CD4-positive, alpha-beta T cell treated with Interleukin-17A for 1 hour (primary cell): ENCODE measurements at places on chromosomes 2 and 18.

GRCh38 chr18:9364242-9364641 is 29.7 kb downstream of the TWSG1 start:
- no peak for DNase-seq

- DNase-seq = no peak
Observed at GRCh38 chr18:71760541-71760940, 783.6 kb downstream of the CBLN2 start.

DNA sequence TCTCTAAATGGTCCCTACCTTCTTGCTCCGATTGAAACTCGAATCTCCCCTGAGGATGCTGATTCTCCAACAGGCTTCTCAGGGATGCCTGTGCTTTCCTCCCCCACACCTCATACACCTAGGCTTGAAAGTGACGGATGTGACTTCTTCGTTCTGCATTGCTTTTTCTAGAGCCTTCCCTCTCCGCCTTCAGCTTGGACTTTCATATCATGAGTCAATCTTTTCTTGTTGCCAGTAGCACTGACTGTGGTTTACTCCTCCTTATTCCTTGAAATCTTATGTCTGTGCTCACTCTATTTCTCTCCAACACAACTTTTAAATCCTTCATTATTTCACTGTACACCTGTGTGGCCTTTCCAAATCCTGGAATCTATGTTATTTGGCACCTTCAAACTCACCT is 451.4 kb downstream of the TMX3 start:
- DNase-seq = no peak

DNA sequence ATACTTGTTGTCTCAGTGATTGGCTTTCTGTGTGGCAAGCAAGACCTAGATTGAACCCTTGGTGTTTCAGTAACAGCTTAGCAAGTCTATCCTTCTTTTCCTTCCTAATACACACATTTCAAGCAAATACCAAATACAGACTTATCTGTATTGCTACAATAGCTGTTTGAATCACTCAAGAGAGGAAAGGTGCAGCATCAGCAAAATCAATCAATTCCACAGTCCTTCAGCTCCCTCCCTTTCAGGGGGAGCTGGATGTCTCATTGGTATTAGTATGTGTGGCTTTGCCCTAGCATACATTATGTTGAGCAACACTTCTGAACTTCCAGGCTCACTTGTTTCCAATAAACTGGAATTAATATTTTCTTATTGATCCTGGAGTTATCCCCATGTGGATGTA is 323.1 kb downstream of the TMX3 start:
- DNase-seq = no peak

DNA sequence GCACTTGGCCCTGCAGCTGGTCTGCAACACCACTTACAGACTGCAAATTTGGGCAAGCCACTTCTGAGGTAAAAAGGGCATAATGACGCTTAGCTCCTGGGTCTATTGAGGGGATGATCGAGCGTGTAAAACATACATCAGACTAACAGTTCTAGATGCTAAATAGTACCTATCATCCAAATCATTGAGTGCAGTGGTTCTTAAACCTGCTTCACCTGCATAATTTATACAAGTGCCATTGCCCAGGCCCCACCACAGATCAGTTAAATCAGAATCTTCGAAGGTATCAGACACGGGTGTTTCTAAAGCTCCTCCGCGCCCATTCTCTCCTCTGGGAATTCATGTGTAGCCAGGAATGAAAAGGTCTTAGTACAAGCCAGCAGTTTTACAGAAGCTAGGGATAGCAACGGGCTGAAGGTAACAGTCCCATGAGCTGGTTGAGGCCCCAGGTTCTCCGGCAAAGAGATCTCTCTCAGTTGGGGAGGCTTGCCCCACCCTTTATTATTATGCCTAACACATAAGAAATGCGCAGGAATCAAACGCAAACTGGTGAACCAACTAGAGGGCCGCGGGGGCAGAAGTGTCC is 737 bp upstream of the RNF181 start:
- no peak for DNase-seq

DNA sequence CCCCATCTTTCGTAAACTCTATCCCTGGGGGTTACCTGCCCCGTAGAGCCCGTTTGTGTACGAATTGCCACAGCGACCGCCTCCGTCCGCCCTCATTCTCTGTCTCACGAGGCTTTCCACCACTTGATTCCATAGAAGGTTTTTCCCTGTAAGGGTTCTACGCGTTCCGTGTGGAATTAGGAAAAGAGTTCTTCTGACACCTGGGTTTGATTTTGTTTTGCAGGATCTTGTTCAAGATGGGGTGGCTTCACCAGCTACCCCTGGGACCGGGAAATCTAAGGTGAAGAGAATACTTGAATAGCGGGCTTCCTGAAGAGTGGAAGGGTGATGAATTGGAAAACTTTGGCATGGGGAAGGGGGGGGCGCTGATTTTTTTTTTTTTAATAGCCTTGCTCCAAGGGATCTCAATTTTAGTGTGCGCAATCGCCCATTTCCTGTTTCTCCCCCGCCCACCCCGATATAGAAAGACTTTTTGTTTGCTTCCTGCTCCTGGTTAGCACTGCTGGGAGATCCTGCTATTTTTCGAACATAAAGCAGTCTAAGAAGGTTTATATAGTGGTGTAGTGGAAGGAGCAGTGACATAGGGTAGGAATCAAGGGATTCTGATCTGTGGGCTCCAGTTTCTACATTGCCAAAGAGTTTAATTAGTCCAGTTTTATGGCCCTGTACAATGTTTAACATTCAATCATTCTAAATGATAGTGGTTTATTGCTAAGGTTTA is 564 bp downstream of the GCC2 start:
- DNase-seq = peak; percentile 61

- DNase-seq = no peak
Observed at GRCh38 chr2:170887496-170887895, 41.6 kb upstream of the GORASP2 start.

- DNase-seq = no peak
Observed at GRCh38 chr2:103353774-103354173, 591.9 kb downstream of the TMEM182 start.

GRCh38 chr18:31154181-31154580 is 8.5 kb downstream of the DSC1 start:
- no peak for DNase-seq

GRCh38 chr18:45249246-45249661 is 366.0 kb upstream of the SLC14A2 start:
- no peak for DNase-seq

DNA sequence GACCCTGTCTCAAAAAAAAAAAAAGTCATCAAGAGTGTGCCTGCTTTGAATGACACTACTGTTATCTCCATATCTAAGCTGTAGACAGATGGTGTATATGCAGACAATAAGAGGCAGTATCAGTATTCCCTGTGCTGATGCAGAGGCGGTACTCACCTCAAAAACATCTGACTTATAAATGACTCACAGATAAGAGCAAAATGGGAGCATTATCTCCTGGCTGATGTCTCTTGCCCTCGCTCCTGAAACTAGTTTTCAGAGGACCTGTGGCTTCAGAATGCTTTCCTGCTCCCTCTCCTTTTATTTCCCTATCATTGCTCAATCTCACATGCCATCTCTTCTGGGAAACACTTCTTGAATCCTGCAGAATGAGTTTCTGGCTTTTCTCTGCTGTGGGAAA is 289.6 kb downstream of the PTPRM start:
- no peak for DNase-seq

DNA sequence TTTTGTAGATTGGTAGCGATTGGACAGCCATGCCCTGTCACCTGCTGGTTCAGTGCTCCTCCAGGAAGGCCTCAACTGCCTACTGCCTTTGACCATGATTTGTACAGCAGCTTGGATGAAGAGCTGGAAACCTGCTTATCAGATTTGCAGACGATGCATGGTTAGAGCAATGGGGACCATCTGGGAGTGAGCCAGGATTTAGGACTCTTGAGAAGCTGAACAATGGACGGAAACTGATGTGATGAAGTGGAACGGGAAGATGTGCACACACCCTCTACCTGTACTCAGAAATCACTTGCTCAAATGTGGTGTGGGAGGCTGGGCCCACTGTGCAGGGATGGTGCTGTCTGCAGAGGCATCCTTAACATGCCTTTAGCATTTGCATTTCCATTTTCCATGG is 57.2 kb downstream of the NCK2 start:
- no peak for DNase-seq

DNA sequence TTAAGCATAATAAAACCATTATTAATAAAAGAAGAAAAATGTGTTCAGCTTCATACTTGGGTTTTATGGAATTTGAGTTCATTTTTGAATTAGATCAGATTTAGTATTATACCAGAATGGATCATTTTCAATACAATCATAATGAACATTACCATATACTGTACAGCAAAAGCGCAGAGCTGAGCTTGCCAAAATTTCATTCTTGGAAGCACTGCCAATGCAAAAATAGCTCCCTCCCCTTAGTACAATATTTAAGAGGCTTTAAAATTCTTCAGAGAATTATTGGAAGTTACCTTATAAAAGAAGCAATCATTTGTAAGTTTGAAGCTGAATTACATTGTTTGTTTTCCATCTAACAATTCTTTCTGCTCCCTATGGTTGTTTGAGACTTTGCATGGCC is 938.1 kb upstream of the SLC39A10 start:
- no peak for DNase-seq

DNA sequence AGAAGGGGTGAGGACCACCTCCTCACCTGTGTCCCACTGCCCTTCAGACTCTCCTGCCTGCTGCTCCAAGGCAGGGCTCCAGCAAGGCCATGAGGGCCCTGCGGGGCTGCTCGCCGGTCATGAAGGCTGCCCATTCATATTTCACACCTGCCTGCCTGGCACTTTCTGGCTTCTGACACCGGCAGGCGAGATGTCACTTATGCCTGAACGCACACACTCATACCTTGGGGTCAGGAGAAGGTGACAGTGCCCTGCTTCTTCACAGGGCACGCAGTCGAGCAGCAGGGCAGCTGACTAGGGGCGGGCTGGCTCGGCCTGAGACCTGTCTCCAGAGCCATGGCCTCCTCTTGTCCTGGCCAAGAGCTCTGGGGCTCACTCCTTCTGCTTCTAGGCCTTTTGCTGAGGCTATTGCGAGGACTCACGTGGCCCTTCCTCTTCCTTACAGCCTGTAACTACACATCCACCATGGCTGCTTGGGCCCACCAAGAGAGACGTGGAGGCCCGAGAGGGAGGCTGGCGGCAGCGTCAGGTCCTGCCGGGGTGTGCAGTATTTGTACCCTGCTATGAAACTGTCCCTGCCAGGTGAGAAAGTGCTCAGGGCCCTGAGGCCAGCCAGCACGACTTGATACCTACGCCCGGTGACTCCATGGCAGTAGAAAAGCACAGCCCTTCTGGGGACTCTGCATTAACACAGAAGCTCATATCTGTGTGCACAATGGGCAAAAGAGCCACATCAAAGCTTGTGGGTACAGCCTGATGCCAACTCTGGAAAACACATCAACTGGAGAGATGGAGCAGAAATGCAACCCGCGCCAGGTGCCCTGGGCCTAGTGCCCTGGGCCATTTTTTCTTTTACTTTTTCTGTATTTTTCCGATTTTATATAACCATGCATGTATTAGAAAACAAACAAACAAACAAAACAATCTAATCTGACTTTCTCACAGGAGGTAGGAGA is 30.6 kb downstream of the HS6ST1 start:
- no peak for DNase-seq

DNA sequence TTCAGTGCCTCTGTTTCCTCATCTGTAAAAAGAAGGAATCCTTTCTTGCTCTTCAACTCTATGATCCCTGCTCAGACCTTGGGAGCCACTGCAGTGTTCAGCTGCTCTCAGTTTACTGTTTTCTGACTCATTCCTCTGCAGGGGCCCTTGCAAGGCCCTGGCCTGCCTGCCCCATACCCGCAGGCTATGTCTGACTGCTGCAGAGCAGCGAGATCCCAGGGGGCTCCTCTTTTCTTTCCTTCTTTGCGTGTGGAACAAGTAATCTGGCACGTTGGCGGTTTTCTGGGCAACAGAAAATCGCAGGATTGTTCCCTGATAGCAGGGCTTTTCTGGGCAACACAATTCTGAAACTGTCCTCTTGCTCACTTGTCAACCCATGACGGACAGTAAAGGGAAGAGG is 376.0 kb downstream of the DCC start:
- DNase-seq = no peak

GRCh38 chr18:39441648-39442047 is 1876.0 kb upstream of the CELF4 start:
- DNase-seq = no peak

- no peak for DNase-seq
Observed at GRCh38 chr18:47595831-47596501, 334.5 kb downstream of the SMAD2 start.

DNA sequence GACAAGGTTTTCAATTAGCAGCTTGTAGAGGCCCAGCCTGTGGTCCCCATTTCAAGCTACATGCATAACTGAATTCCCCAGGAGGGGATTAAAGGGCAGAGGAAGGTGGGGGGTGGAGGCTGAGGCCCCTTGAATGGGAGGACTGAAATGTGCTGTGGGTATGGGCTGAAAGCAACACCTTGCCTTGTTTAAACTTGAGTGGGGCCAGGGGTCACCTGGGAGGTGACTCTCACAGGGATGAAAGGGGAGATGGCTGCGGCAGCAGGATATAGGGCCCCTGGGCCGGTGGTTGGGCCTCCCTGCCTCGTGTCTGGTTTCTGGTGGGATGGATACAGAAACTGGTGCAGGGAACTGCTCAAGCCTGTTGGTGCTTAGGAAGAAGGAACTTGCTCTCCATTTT is 225.9 kb upstream of the SPRED2 start:
- DNase-seq = no peak

DNA sequence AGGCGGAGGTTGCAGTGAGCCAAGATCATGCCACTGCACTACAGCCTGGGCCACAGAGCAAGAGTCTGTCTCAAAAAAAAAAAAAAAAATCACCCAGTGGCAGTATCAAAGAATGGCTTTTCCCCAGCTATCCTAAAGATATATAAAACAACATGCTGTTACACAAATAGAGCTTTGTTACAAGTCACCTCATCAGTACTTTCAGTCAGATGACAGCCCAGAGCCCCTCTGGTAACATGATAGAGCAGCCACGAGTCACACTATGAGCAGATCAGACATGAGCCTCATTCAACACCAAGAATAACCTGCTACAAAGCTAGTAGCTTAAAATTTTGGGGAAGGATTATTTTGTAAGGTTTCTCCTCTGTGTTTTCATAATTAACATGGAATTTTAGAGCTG is 25.2 kb downstream of the PDE11A start:
- no peak for DNase-seq

- DNase-seq = no peak
Observed at GRCh38 chr18:30800800-30801199, 241.7 kb downstream of the DSC3 start.

GRCh38 chr18:46939337-46939963 is 22.0 kb downstream of the KATNAL2 start:
- DNase-seq = no peak

- DNase-seq = no peak
Observed at GRCh38 chr18:58252166-58252565, 208.1 kb downstream of the NEDD4L start.

- no peak for DNase-seq
Observed at GRCh38 chr2:216661639-216662375, 28.6 kb downstream of the IGFBP2 start.

- DNase-seq = no peak
Observed at GRCh38 chr2:2848198-2848597, 517.1 kb upstream of the MYT1L start.

GRCh38 chr2:60554074-60554645 is 706 bp upstream of the BCL11A start:
- no peak for DNase-seq
